ENCODE measurements at places on chromosomes 1 and 21.

GRCh38 chr21:45470773-45471524, 66.0 kb downstream of the COL18A1 start:
- DNase-seq: peak; percentile 86

DNA sequence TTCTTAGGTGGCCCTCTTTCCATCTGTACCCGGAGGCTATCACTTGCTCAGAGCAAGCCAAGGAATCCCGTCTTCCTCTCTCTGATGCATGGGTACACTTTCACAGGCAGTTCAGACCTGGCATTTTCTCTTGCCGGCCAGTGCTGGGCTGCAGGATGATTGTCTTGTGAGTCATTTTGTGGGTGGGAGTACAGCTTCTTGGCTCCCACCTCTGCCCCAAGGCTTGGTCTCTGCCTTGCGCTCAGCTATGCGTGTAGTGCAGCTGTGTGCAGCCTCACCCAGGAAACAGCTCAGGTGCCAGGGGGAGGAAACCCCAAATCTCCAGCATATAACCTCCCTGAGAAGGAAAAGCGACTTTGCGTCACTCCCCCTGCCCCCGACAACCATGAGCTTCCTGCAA, 3.9 kb upstream of the AJAP1 start:
- peak; percentile 17 for DNase-seq

- DNase-seq: no peak
Measured at GRCh38 chr1:220267630-220268029, 4.6 kb downstream of the RAB3GAP2 start.

DNA sequence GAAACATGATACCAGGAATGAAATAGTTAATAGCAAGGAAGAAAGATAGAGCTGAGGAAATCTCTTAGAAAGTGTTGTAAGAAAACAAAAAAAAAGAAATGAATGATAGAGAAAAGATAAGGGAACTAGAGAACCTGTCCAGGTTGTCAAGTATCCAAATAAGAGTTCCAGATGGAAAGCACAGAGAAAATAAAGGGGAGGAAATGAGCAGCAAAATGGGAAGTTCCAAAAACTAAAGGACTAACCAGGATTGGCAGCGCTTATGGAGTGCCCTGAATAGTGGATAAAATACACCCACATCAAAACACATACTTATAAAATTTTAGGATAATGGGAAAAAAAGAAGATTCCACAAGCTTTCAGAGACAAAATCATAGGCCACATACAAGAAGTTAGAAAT, 55.2 kb downstream of the ARHGAP29 start:
- DNase-seq: no peak

GRCh38 chr1:87796471-87796901, 467.8 kb downstream of the LMO4 start:
- DNase-seq: no peak

GRCh38 chr1:87905651-87906050, 577.0 kb downstream of the LMO4 start:
- DNase-seq: no peak

Data from fibroblast of skin of abdomen (primary cell).